H9 (cell line): ENCODE measurements at places on chromosomes 4 and X. TPM values are rescaled to one million over a fixed set of nuclear protein-coding genes. Genes with fewer than 3 reads are reported as not detected.

DNA sequence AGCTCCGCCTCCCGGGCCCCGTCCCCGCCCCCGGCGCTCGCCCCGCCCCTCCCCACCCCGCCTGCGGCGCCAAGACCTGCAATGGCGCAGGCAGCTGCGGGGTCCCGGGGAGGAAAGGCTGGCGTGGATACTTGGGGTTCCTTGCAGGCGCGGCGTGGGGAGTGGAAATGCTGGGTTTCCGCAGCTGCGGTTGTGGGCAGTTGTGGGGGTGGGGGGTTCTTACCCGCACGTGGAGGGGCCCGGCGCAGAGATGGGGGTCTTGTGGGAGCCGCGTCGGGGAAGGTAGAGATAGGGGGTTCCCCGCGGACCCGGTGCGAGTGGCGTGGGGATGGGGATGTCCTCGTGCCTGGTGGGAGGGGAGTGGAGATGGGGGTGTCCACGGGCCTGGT lies 680 bp upstream of the ASMTL start:
- no peak overlapping the region for H3K27ac ChIP-seq
- no peak for DNase-seq
- no peaks in the 10 kb centered on the region for H3K4me1 ChIP-seq
- no peaks in the 10 kb centered on the region for H3K27me3 ChIP-seq
- H3K36me3 ChIP-seq, result peaks cover 19% of the 10 kb centered on the region

- H3K27ac ChIP-seq, result no peak overlapping the region
- no peaks in the 10 kb centered on the region; the same call in 1 of the 2 replicates for H3K4me1 ChIP-seq
- peak; percentile 46 for DNase-seq
- no peaks in the 10 kb centered on the region for H3K27me3 ChIP-seq
- peaks cover 3% of the 10 kb centered on the region; the same call in 2 of the 3 replicates for H3K36me3 ChIP-seq
- H3K4me3 ChIP-seq, result no peak overlapping the region
These were observed 17.8 kb upstream of the ZNF827 start for GRCh38 chr4:145956288-145956890.

DNA sequence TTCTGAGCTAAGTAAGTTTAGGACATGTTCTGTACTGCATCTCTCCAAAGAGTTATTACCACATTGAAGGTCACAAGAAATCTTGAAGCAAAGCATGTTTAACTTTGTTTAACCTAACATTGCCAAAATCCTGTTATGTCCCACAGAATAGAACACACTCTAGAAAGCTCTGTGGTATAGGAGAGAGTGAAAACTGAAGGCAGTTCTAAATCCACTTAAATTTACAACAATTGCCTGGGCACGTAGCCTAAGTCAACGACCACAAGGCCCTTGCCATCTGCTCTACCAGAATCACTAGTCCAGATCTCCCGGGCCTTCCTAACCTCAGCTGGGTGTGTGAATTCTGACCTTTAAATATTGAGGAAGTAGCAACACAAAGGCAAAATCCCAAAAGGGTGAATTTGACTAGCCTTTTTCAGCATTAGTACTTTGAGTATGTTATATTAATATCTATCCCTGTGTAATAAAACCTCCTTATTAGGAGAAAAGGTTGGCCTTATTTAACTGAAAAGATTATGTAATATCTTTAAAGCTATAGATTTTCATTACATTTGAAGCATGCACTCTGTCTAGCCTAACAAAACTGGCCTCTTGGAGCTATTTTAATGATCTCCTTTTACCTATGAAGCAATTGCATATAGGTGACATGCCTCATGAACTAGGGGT lies 4.5 kb upstream of the MAML3 start:
- H3K4me3 ChIP-seq, result no peak overlapping the region
- H3K36me3 ChIP-seq, result no peaks in the 10 kb centered on the region
- H3K27me3 ChIP-seq, result no peaks in the 10 kb centered on the region
- no peaks in the 10 kb centered on the region for H3K4me1 ChIP-seq
- DNase-seq, result no peak

DNA sequence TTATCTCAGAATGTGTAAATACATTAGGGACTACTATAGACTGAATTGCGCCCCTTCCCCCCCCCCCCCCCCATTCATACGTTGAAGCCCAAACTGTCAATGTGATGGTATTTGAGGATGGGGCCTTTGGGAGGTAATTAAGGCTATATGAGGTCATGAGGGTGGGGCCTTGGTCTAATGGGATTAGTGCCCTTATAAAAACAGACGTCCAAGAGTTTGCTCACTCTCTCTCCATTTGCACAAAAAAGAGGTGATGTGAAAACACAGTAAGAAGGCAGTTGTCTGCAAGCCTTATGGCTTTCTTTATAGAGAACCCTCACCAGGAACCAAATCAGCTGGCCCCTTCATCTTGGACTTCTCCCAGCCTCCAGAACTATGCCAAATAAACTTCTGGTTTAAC lies 15.3 kb downstream of the SPACA5 start:
- no peak overlapping the region for H3K27ac ChIP-seq
- no peak for DNase-seq
- H3K36me3 ChIP-seq, result no peaks in the 10 kb centered on the region
- H3K4me3 ChIP-seq, result no peak overlapping the region; the same call in 1 of the 2 replicates

DNA sequence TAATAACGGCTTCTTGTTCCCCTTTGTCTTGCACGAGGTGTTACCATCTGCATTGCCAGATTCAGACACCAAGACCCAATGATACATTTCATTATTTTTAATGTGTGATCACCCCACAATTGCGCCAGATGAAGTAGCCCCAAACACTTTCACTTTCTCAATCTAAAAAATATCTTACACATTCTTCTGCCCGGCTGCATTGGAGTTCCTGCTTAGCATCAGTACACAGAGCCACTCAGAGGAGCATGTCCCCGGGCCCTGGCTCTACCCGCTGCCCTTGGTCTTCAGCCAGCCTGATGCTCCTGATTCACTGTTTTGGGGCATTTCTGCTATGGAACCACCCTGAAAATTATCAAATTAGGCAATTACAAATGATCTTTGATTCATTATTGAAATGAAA lies 66.0 kb upstream of the TENM3 start:
- H3K27ac ChIP-seq, result no peak overlapping the region
- H3K27me3 ChIP-seq, result no peaks in the 10 kb centered on the region
- no peak overlapping the region for H3K4me3 ChIP-seq

DNA sequence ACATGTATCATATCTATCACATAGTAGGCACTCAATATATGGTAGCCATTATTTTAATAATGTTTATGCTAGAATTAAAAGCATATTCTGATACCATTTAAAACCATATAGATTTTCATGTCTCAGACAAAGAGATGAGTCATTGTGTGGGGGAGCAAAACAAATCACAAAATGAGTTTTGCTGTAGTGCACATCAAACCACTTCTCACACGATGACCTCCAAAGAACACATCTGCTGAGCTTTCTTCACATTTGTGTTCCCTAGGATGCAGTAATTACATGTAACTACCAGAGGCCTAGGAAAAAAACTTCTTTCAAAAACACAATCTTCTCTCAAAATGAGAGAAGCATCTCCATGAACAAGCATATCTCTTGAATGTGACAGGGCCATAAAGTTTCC lies 56.1 kb upstream of the BRS3 start:
- H3K27ac ChIP-seq, result no peak overlapping the region
- H3K27me3 ChIP-seq, result no peaks in the 10 kb centered on the region
- no peak overlapping the region for H3K4me3 ChIP-seq
- DNase-seq, result no peak

GRCh38 chrX:49176421-49177326 lies 5.0 kb downstream of the PLP2 start:
- H3K36me3 ChIP-seq, result peaks cover 28% of the 10 kb centered on the region
- no peaks in the 10 kb centered on the region for H3K4me1 ChIP-seq
- DNase-seq, result no peak
- no peak overlapping the region for H3K27ac ChIP-seq
- no peaks in the 10 kb centered on the region; the same call in 1 of the 2 replicates for H3K27me3 ChIP-seq

DNA sequence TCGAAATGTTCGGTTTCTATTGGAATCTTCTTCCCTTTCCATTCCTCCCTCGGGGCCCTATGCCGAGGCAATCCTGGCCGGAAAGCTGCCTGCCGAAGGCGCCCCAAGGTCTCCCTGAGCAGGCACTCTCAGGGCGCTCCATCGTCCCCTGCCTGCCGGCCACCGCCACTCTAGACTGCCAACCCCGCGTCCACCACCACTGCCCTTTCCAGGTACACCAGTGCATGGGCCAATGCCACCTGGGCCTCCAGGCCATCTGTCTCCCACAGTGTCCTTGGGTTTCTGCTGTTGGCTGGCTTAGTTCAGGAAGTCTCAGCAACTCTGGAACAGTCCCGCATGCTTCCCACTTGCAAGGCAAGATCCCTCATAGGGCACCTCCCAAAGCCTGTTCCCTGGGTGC lies 14.6 kb downstream of the CTAG1A start:
- H3K4me3 ChIP-seq, result no peak overlapping the region
- H3K27me3 ChIP-seq, result no peaks in the 10 kb centered on the region
- no peak overlapping the region for H3K27ac ChIP-seq
- H3K36me3 ChIP-seq, result peaks cover 21% of the 10 kb centered on the region
- no peaks in the 10 kb centered on the region for H3K4me1 ChIP-seq
- DNase-seq, result no peak

DNA sequence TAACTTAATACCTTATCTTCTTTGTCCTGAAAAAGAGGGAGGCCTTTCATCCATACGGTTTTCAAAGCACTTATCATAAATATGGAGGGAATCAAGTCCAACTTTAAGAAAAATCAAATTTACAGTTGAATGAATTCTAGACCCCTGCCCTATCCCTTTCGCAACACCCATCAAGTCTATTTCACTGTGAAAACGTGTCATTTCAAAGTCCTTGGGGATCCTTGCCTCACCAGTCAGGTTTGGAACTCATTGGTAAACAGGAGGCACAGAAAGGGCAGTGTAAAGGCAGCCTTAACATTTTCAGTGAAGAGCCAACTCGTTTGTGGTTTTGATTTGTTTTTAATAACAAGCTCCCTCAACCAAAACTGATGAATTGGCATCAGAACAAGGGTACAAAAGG lies 66.5 kb downstream of the AMOT start:
- no peaks in the 10 kb centered on the region for H3K36me3 ChIP-seq
- H3K27me3 ChIP-seq, result no peaks in the 10 kb centered on the region
- no peak overlapping the region for H3K4me3 ChIP-seq
- H3K4me1 ChIP-seq, result no peaks in the 10 kb centered on the region

DNA sequence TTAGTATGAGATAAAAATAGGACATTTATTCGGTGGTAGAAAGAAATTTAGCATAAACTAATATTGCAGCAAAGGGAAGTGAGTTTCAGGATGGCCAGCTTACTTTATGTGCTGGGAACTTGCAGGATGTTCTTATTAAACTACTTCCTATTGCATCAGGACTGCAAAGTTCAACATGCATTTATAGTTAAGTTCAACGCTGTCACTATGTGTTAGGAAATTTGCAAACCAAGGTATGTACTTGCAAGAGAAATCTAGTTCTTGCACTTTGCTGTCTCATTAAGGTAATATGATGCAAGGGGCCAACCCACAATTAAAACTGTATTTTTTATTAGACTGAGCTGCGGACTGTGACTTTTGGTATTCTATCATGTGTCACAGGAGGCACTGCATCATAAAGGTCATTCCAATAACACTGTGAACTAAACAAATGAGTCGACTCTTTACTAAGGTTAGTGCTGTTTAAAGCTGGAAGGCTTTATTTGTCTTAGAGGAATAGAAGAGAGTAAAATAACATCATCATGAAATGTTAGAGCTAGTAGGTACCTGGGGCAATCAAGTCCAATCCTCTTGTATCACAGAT lies 1525.7 kb upstream of the TENM3 start:
- no peaks in the 10 kb centered on the region for H3K4me1 ChIP-seq
- no peaks in the 10 kb centered on the region for H3K27me3 ChIP-seq
- no peak overlapping the region for H3K27ac ChIP-seq
- H3K36me3 ChIP-seq, result no peaks in the 10 kb centered on the region

- H3K27me3 ChIP-seq, result no peaks in the 10 kb centered on the region
- no peak overlapping the region for H3K27ac ChIP-seq
- DNase-seq, result no peak
- H3K36me3 ChIP-seq, result no peaks in the 10 kb centered on the region
- H3K4me3 ChIP-seq, result no peak overlapping the region
- H3K4me1 ChIP-seq, result no peaks in the 10 kb centered on the region
These were observed 1447.0 kb downstream of the C4orf33 start for GRCh38 chr4:130542953-130543352.

DNA sequence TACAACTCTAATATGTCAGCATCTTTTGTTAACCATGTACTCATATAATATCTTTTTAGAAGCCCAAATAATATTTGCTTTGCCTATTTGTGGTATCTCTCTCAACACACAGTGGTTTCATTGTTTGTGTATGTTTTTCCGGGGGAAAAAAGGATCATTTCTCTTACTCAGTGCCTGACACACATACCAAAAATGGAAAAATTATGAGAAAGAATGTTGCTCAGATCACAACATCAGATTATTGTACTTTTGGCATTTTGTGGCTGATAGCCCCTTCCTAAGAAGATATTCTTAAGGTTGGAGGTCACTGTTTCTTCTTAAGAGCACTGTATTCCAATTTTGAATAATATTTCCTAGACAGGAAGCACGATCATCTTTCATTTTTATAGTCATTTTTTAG lies 93.6 kb downstream of the PDLIM5 start:
- no peak overlapping the region for H3K4me3 ChIP-seq
- H3K4me1 ChIP-seq, result peaks cover 9% of the 10 kb centered on the region; the same call in 1 of the 2 replicates
- no peaks in the 10 kb centered on the region; the same call in 1 of the 2 replicates for H3K36me3 ChIP-seq
- H3K27me3 ChIP-seq, result no peaks in the 10 kb centered on the region
- DNase-seq, result no peak

GRCh38 chr4:73613130-73613529 lies 7.1 kb downstream of the RASSF6 start:
- H3K27ac ChIP-seq, result no peak overlapping the region
- no peak overlapping the region for H3K4me3 ChIP-seq
- DNase-seq, result no peak
- no peaks in the 10 kb centered on the region for H3K4me1 ChIP-seq
- H3K36me3 ChIP-seq, result no peaks in the 10 kb centered on the region
- no peaks in the 10 kb centered on the region for H3K27me3 ChIP-seq

DNA sequence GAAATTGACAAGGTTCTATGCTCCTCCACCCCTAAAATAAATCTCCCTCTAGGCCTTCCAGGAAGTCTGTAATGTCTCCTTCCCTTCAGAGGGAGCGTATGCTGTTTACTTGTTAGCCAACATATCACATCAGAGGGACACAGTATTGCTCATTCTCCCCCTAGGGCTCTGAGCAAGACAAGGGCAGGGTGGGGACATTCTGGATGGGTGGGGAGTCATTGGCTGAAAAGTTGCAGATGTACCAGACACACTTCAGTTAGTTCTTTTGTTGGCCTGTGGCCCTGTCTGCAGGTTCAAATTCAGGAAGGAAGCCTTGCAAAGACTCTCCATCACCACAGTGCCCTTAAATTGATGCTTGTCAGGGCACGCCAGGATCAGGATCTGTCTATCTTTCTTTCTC lies 106.3 kb upstream of the TEX13D start:
- H3K36me3 ChIP-seq, result no peaks in the 10 kb centered on the region
- no peak overlapping the region for H3K4me3 ChIP-seq
- no peak for DNase-seq
- no peak overlapping the region for H3K27ac ChIP-seq
- 0 out of 2 replicates have a peak, but pooled peaks cover 3% of the 10 kb centered on the region for H3K4me1 ChIP-seq

GRCh38 chr4:40918330-40918729 lies 168.6 kb downstream of the NSUN7 start:
- H3K4me1 ChIP-seq, result 0 out of 2 replicates have a peak, but pooled peaks cover 2% of the 10 kb centered on the region
- H3K27me3 ChIP-seq, result no peaks in the 10 kb centered on the region
- H3K27ac ChIP-seq, result no peak overlapping the region

SHOX gene
- total RNA-seq, result 0.18 and 0.24 TPM in 2 replicates

SPP1 gene
- 13.2 and 15.5 TPM in 2 replicates for total RNA-seq

ZNF141 gene
- total RNA-seq, result 38.0 and 42.1 TPM in 2 replicates

OPRPN gene
- total RNA-seq, result not detected in 2 replicates

HPGDS gene
- total RNA-seq, result not detected in 2 replicates

RNF150 gene
- 3.7 and 4.4 TPM in 2 replicates for total RNA-seq

MAP3K15 gene
- 1.2 and 1.3 TPM in 2 replicates for total RNA-seq
